NCI-H526 (cell line): ENCODE measurements at places on chromosomes 7 and 10.

- no peak for DNase-seq
Observed at GRCh38 chr10:44897049-44897448, 14.1 kb upstream of the TMEM72 start.

DNA sequence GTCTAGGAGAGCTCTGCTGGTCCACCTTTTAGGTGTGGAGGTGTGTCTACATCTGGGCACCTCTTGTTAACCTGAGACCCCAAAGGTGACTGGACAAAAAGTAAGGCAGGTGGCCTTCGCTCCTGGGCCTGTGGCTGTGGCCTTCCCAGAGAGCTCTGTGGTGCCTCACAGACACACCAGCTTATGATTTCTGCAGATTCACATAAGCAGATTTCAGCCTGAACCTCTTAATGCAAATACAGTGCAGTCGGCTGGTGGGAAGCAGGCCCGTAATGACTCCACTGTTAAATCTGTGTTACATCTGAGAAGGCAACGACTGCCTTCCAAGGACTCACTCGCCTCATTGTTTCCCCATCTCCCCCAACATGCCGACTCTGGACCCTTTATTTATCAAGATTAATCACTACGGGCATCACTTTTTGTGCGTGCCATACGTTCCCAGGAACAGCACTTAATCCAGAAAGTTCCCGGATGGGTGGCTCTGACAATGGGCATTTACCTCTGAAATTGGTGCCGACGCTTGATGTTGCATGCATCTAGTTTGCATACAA is 119.8 kb downstream of the EBF3 start:
- peak; percentile 23 for DNase-seq

GRCh38 chr7:101465576-101466196 is 103.0 kb downstream of the COL26A1 start:
- DNase-seq: no peak

DNA sequence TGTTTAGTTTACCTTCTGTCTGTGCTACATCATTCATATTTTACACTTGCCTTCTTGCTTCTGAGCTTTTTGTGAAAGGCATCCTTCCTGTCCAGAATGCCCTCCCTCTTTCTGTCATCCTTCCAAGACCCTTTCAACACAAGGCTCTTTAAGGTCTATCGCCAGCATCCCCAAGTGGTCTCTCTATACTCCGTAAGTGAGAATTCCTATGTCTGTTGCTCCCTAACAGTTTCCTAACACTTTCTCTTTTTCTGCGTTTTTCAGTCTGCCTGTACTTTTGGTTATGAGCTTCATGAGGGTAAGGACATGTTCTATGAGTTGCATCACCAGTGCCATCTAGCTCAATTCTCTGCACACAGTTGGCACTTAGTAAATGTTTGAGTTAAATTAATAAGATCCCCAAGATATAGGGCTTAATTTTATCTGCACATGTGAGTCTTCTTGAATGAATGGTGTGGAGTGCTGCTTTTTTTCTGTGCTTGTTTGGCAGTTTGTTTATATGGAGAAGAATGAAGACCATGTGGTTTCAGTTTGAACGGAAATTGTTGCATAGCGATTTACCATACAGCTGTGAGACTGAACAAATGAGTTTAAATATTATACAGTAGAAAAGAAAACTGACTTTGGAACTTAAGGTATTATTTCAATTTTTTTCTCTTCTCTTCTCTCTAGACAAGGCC is 29.4 kb downstream of the RABGEF1 start:
- no peak for DNase-seq

DNA sequence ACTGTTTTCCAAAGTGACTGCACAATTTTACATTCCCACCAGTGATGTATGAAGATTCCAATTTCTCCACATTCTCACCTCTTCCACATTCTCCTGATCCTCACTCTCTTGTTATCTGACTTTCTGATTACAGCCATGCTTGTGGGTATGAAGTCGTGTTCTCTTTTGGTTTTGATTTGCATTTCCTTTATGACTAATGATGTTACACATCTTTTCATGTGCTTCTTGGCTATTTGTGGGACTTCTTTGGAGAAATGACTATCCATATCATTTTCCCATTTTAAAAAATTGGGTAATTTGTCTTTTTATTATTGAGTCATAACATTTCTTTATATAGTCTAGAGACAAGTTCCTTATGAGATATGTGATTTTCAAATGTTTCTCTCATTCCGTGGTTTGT is 10.5 kb upstream of the GIMAP8 start:
- DNase-seq: no peak

DNA sequence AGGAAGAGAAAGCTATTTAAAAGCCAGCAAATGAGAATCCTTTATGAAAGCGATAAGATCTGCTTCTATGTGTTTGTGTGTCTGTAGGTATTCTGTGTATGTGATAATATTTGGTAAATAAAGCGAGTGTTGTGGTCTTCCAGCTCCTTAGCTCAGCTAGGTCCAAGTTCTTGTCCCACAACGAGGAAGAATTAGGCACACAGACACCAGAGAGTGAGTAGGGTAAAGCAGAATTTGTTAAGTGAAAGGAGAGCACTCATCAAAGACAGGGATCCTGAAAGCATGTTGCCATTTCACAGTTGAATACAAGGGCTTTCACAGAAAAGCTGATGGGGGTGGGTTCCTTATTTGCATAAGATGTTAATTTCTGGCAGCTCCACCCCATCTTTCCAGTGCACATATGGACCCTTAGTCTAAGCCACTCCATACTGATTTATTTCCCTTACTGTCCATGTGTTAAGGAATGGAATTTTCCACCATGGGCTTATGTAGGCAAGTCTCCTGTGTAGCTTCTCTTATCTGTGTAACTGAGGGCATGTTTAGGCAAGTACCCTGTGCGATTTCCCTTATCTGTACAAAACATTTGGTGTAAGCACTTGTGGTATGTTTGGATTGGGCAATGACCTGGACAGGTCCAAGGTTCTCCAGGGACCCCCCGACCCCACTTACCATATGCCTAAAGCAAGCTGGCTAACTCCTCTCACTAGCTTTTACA is 165.9 kb upstream of the VIPR2 start:
- peak; percentile 70 for DNase-seq

DNA sequence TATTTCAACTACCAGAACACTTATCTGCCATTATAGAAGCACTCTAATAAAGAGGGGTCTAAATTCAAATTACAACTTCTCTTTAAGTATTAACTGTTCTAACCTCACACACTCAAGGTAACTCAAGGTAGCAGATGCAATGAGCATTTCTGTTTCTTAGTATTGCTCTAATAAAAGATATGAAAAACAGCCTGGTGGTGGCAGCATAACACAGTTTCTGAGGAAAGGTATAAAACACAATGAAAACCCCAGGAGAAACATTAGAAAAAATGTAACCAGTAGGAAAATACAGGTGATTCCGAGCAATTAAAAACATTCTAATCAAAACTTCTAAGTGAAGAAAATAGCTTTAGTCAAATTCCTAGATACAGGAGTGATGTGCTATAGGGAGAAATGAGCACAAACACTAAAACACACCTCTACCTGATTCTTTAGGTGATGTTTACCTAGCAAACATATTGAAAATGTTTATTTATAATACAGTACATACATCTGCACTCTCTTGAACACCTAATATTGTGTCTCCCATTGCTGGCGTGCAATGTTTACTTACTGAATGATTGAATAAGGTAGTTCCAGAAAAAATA is 3.5 kb downstream of the MKRN1 start:
- peak; percentile 57 for DNase-seq

GRCh38 chr7:24665564-24666294 is 91.5 kb downstream of the GSDME start:
- DNase-seq: peak; percentile 82

DNA sequence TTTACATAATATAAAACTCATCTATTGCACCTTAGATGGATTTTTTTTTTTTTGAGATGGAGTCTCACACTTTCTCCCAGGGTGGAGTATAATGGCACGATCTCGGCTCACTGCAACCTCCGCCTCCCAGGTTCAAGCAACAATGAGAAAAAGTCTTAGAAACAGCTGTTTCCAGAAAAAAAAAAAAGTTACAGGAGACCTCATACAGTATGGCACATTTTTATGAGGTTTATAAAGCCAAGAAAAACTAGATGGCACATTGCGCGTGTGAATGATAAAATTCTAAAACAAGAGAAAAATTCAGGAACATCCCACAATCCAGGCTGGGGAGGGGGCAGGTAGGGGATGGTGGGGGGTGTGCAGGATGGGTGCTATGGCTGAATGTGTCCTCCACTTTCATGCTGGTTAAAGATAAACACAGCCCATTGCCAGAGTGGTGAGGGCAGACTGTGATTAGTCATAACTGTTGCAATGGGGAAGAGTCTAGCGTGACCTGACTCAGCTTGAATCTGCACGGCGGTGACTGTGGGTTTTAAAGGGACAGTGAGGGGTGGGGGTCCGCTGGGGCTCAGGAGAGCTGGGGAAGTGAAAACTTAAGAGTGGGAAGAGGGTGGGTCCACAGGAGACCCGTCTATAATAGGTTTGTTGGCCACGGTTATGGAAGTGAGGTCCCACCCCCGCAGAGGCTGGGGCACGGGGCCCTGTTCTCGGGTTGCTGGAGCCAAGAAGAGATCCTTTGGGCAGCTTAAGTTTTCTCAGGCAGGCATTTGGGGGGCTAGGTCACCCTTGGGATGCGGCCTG is 11.9 kb upstream of the LRRC27 start:
- DNase-seq: no peak

DNA sequence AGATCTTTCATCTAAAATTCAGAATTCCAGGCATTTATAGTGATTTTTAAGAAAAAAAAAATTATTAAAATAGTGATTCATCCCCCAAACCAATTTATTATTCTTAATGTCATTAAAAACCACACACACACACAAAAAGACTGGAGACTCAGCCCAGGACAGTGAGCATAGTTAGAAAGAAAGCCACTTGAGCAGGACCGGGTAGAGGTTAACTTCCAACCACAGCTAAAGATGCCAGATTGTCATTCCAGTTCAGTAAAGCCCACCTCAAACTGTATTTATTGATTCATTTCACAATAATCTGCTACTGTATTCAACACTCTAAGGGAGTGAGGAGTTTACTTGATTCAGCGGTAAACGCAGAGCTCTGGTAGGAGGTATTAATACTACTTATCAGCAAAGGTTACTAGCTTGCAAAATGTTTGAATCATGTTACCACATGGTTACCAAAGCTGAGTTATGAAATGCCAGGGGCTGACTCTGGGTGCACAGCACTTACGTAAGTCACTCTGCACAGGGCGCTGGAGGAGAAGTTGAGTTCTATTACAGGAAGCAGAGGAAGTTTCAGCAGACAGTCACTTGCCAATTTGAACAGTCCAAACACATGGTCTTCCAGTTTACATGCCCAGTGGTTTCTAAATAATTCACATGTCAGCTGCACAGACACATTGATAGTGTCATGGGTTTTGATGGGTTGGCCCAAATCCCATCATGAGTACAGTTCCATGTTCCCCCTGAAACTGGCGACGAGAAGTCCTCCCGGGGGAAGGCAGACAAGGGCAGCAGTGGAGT is 64.6 kb downstream of the KLF6 start:
- no peak for DNase-seq
